ENCODE measurements at places on chromosomes 5 and 9.
A peak's percentile ranks its signal among the peaks of the same experiment; 100 is the strongest.

DNA sequence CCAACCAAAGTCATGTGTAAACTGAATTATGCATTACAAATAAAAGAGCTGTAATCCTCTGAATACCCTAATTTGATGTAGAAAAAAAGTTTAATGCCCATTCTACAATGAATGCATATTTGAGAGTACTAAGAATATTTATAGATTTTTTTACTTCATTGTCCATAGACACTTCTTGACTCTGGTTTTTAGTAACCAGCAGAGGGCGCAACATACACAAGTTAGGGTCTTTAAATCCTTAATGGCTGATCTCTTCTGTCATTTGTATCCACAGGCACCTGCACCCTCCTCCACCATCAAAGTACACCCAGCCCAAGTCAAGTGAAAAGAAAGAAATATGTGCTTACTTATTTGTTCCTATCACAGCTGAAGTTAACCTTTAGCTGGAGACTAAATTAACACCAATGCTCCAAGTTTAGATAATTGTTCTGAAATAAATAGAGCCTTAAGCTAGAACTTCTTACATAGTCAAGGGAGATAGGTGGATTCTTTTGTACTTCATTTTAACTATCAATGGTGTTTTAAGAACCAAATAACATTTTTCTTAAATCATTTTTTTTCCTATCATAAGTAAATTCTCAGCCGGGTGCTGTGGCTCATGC, 524.2 kb upstream of the DAB2 start:
- peak; percentile 72 for DNase-seq

GRCh38 chr9:3906437-3907213, 380.8 kb upstream of the RFX3 start:
- no peak for DNase-seq

DNA sequence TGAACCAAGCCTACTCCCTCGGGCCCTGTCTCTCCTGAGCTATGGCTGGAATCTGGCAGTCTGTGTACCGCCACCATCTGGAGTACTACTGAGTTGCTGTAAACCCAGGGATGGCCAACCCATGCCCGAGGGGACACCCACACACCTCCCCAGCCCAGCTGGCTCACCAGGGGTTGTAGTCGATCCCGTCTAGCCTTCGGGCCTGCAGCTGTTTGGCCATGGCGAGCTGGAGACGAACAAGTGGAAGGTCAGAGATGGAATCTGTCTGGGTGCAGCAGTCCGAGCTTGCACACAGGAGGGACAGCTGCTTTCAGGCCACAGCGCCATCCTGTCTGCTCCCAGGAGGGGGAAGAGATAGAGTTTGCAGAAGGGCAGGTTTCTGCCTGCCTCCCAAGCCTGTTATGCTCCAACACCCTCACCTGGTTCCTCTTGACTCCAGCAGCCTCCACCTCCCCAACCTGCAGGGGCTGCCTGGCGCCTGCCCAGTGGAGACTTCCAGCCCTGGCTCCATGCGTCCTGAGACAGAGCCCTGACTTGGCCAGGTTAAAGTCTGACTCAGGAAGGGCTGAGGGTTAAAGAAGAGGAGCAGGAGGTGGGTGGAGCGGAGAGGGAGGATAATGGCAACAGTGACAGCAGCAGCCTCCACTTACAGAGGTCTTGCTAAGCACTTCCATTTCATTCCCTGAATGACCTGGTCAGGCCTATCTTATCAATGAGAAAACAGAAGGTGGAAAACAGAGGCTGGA, 15.8 kb upstream of the SPOUT1 start:
- no peak for DNase-seq

GRCh38 chr5:106171708-106172107, 1499.0 kb downstream of the EFNA5 start:
- no peak for DNase-seq

DNA sequence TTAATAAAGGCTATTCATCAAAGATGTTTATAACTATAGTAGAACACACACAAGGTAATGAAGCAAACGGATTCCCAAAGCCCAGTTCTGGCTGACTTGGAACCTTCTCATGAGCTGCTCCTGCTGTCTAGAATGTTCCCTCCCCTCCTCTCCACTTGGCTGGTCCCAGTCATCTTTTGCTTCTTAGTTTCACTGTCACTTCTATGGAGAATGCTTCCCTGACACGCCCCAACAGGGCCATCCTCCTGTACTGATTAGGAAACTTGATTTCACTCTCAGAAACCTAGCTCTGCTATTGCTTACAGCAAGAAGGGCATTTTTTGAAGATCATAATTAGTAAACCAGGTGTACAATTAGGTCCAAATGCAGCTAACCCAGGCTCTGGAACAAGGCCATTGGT, 3.2 kb upstream of the RAPGEF1 start:
- no peak for DNase-seq

DNA sequence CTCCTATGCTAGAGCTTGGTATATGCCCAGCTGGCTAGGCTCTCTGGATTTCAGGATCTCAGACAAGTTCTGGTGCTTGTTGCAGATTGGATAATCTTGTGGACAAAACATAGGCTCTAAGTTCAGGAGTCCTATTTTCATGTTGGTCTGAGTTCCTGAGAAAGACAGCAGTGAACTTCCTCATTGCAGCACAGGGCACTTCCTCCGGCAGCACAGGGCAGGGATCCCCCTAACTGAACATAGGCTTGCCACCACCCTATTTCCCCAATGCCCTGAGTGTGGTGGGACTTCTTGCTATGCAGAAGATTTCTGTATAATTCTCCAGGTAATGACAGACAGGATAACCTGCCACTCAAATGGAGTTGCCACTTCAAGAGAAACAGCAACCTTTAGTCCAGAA, 220.1 kb downstream of the PIK3R1 start:
- DNase-seq: no peak

DNA sequence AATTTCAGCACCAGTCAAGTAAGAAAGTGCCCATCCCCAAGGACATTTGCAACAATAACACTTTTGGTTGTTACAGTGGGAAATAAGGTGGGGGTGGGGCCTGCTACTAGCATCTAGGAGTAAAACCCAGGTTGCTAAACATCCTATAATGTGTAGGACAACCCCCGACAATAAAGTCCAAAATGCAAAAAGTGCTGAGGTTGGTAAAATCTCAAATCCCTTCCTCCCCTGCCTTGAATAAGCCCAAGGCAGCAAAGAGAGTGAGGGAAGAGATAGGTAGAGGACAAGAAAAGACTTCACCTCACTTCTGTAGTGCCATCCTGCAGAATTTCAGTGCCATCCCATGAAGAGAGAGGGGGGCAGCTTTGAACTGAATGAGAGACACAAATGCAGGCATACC, 117.5 kb upstream of the NIPBL start:
- no peak for DNase-seq

GRCh38 chr9:92634712-92635605, 35.0 kb downstream of the IPPK start:
- peak; percentile 38 for DNase-seq

GRCh38 chr5:139776861-139777260, 18.7 kb upstream of the PSD2 start:
- DNase-seq: no peak

DNA sequence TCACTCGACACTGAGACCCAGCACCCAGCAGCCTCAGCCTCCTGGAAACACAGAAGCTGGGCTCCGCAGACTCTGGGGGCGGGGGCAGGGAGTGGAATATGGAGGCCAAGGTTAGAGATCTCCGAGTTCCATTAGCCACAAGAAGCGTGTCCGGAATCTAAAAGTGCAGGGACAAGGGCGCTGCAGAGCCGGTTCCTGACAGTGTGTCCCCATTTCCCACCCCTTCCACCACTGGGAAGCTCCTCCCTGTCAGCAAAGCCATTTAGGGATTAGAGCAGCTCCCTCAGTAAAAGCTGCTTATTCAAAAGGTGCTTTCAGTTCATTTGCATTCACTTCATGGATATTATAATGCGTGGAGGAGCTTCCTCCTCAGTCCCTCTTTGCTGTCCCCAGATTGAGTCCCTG, 74.1 kb upstream of the HSPA9 start:
- no peak for DNase-seq

GRCh38 chr5:170757182-170757601, 26.3 kb upstream of the GABRP start:
- DNase-seq: no peak

DNA sequence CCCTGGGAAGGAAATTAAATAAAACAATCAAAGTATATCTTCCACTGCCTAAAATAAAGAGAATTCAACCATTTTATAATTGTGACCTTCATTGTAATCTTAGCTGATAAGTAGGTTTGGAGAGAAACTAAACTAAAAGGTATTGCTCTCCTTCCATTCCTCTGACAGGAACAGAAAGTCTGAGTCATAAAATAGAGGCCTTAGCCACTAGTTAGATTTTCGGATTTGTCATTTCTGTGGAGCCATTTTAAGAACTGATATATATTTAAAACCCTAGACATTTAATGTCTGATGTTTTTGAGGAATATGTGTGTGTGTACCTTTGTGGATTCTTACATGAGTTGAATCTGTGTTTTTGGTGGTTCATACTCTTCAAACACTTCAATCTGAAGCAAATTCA, 11.8 kb upstream of the TMC1 start:
- no peak for DNase-seq

GRCh38 chr5:102853680-102854079, 98.6 kb downstream of the PAM start:
- no peak for DNase-seq

All from CD4-positive, alpha-beta T cell treated with Interleukin-6 at 100 ng/mL for 8 hours (primary cell).